Breast epithelium (tissue), 4 donors: ENCODE measurements at places on chromosomes 1 and 21.
A peak's percentile ranks its signal among the peaks of the same experiment; 100 is the strongest.

GRCh38 chr1:11738783-11739182 lies 2.8 kb downstream of the AGTRAP start:
- no peak overlapping the region for H3K4me3 ChIP-seq
- H3K4me1 ChIP-seq, result no peaks in the 10 kb centered on the region
- DNase-seq, result no peak
- no peak overlapping the region for H3K27ac ChIP-seq
- H3K27me3 ChIP-seq, result no peaks in the 10 kb centered on the region

- no peak overlapping the region for H3K27ac ChIP-seq
- no peaks in the 10 kb centered on the region for H3K4me1 ChIP-seq
- no peak overlapping the region for H3K4me3 ChIP-seq
- no peaks in the 10 kb centered on the region for H3K36me3 ChIP-seq
- H3K27me3 ChIP-seq, result no peaks in the 10 kb centered on the region
- DNase-seq, result no peak
Observed at GRCh38 chr1:38740487-38740886, 119.1 kb downstream of the RRAGC start.

- peak overlapping the region; percentile 23 for H3K27ac ChIP-seq
- no peak for DNase-seq
- H3K4me3 ChIP-seq, result no peak overlapping the region
- no peaks in the 10 kb centered on the region for H3K36me3 ChIP-seq
- H3K4me1 ChIP-seq, result no peaks in the 10 kb centered on the region
Observed at GRCh38 chr1:173052681-173053196, 2.0 kb upstream of the TNFSF18 start.

GRCh38 chr1:18480315-18481189 lies at the start of gene KLHDC7A:
Gene KLHDC7A, plus strand, starts transcription at chr1:18480930. Its CDS starts 52 bp downstream, at chr1:18480982.
- H3K36me3 ChIP-seq, result no peaks in the 10 kb centered on the region
- peak; percentile 68 for DNase-seq

DNA sequence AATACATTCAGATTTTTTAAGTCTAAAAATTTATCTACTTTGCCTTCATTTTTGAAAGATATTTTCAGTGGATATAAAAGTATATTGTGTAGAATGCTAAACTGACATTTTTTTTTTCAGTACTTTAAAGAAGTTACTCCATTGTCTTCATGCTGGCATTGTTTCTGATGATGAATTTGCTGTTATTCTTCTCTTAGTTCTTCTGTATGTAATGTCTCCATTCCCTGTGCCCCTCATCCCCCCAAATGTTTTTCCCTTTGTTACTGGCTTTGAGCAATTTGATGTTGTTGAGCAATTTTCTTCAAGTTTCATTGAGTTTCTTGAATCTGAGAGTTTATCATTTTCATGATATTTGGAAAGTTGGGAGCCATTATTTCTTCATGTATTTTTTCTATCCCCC lies 20.8 kb upstream of the VANGL1 start:
- no peak overlapping the region for H3K4me3 ChIP-seq
- no peak overlapping the region for H3K27ac ChIP-seq
- no peak for DNase-seq
- no peaks in the 10 kb centered on the region for H3K4me1 ChIP-seq
- H3K27me3 ChIP-seq, result no peaks in the 10 kb centered on the region

- peaks cover 13% of the 10 kb centered on the region for H3K4me1 ChIP-seq
- peak; percentile 79 for DNase-seq
- H3K36me3 ChIP-seq, result no peaks in the 10 kb centered on the region
- H3K27me3 ChIP-seq, result no peaks in the 10 kb centered on the region
- peak overlapping the region; percentile 93 for H3K4me3 ChIP-seq
Observed at GRCh38 chr1:15833069-15833679, 14.3 kb upstream of the SPEN start.

GRCh38 chr1:102085896-102086295 lies 89.2 kb upstream of the OLFM3 start:
- H3K36me3 ChIP-seq, result no peaks in the 10 kb centered on the region
- no peaks in the 10 kb centered on the region for H3K4me1 ChIP-seq
- DNase-seq, result no peak
- H3K4me3 ChIP-seq, result no peak overlapping the region
- H3K27ac ChIP-seq, result no peak overlapping the region

- DNase-seq, result no peak
- no peak overlapping the region for H3K4me3 ChIP-seq
- no peaks in the 10 kb centered on the region for H3K27me3 ChIP-seq
- H3K27ac ChIP-seq, result no peak overlapping the region
Observed at GRCh38 chr1:168279253-168279652, 1.4 kb upstream of the TBX19 start.

- no peaks in the 10 kb centered on the region for H3K36me3 ChIP-seq
- H3K27me3 ChIP-seq, result no peaks in the 10 kb centered on the region
- H3K4me1 ChIP-seq, result no peaks in the 10 kb centered on the region
- no peak for DNase-seq
Observed at GRCh38 chr1:60133000-60133673, 59.6 kb upstream of the C1orf87 start.

DNA sequence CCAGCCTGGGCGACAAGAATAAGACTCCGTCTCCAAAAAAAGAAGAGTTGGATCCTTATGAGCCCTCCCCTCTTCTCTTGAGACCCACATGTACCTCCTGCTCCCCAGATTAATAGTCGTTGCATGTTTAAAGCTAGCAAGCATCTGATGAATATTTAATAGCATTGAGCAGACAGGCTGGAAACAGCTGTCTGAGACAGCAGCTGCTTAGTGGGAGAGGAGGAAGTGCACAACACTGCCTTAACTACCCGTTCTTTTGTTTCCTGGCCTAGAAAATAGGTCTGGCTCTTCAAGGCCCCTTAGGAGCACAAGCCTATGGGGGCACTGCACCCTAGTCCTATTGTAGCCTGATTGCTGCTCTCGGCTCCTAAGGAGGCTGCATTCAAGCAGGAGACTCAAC lies 17.3 kb upstream of the TMEM39B start:
- no peaks in the 10 kb centered on the region for H3K4me1 ChIP-seq
- H3K27ac ChIP-seq, result no peak overlapping the region
- H3K4me3 ChIP-seq, result no peak overlapping the region
- DNase-seq, result no peak

DNA sequence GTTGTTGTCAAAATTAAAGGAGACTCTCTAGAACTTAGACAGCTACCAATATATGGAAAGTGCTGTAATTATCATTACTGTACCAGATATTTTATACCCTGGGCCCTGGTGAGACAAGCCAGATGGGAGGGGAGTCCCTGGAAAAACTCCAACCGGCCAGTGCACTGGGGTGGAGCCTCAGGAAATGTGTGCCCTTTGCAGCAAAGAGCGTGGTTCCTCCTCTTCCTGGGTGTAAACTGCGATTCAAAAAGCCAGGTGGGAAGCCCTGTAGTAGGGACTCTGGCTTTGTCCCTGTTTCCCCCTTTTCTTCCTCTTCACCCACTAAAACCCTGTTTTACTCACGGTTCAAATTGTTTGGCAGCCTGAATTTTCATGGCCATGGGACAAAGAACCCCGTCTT lies 812.3 kb downstream of the PLA2G4A start:
- H3K27me3 ChIP-seq, result no peaks in the 10 kb centered on the region
- DNase-seq, result no peak
- H3K4me1 ChIP-seq, result no peaks in the 10 kb centered on the region
- no peak overlapping the region for H3K4me3 ChIP-seq
- H3K27ac ChIP-seq, result no peak overlapping the region

- peak overlapping the region; percentile 32 for H3K27ac ChIP-seq
- H3K4me3 ChIP-seq, result no peak overlapping the region
- H3K27me3 ChIP-seq, result no peaks in the 10 kb centered on the region
- H3K4me1 ChIP-seq, result no peaks in the 10 kb centered on the region
- peak; percentile 64 for DNase-seq
Observed at GRCh38 chr1:168098534-168099320, 38.0 kb downstream of the GPR161 start.

- H3K27ac ChIP-seq, result no peak overlapping the region
- no peaks in the 10 kb centered on the region for H3K27me3 ChIP-seq
- H3K36me3 ChIP-seq, result no peaks in the 10 kb centered on the region
- no peak overlapping the region for H3K4me3 ChIP-seq
Observed at GRCh38 chr1:116508085-116508983, 62.5 kb downstream of the CD58 start.

GRCh38 chr1:177800400-177801088 lies 169.3 kb downstream of the SEC16B start:
- DNase-seq, result no peak
- no peaks in the 10 kb centered on the region for H3K36me3 ChIP-seq
- no peak overlapping the region for H3K4me3 ChIP-seq
- H3K27ac ChIP-seq, result no peak overlapping the region

DNA sequence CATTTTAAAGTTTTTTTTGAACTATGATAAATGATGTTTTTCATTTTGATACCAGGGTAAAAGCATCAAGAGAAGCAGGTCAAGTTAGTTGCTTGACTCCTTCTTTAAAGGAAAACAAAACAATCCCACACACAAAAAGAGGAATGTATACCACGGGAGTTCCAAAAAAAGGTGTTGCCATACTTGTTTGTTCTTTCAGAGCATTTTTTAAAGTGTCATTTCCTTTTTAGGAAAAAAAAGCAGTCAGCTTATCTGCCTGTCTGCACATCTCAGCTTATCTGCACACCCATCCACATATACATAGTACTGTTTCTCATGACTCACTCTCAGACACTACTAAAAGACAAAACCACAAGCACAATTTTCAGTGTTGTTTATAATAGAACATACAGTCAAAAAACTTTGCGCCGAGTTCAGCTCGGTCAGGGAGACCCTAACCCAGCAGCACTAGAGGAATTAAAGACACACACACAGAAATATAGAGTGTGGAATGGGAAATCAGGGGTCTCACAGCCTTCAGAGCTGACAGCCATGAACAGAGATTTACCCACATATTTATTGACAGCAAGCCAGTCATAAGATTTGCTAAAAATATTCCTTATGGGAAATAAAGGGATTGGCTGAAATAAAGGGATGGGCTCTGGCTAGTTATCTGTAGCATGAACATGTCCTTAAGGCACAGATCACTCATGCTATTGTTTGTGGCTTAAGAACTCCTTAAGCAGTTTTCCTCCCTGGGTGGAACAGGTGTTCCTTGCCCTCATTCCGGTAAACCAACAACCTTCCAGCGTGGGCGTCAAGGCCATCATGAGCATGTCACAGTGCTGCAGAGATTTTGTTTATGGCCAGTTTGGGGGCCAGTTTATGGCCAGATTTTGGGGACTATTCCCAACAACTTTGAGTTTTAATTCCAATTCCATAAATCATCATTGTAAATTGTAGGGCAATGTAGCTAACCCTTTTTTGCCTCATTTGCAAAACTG lies 11.4 kb upstream of the MNDA start:
- DNase-seq, result no peak
- H3K36me3 ChIP-seq, result no peaks in the 10 kb centered on the region
- no peaks in the 10 kb centered on the region for H3K4me1 ChIP-seq
- H3K27me3 ChIP-seq, result no peaks in the 10 kb centered on the region

GRCh38 chr1:96722958-96723357 lies 1.4 kb downstream of the PTBP2 start:
- no peak for DNase-seq
- H3K36me3 ChIP-seq, result no peaks in the 10 kb centered on the region
- peak overlapping the region; percentile 93 for H3K27ac ChIP-seq
- no peaks in the 10 kb centered on the region for H3K27me3 ChIP-seq
- no peaks in the 10 kb centered on the region for H3K4me1 ChIP-seq

DNA sequence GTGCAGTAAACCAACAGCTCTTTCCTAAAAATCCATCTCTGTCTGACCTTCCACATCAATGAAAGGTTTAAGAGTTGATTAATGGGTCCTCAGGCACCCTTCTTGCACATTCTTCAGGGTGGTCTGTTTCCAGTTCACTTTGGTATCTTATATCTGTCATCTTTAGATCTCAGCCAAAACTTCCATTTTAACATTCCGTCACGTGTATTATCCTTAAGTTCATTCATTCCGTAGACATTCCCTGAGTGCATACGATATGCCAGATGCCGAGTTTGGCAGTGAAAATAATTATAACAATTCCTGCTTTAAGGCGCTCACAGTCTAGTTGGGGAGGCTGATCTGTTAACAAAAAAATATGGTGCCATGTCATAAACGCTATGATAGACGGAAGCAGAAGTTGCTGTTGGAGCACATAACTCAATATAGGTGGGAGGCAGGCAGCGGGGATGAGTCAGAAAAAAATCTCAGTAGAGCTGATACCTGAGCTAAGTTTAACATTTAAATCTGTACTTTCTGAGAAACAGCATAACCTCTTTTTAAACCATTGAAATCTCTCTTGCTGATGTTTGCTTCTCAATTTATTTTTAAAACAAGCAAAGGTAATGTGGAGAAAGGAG lies 59.6 kb upstream of the HOOK1 start:
- H3K4me1 ChIP-seq, result peaks cover 6% of the 10 kb centered on the region
- no peak overlapping the region for H3K4me3 ChIP-seq
- no peaks in the 10 kb centered on the region for H3K36me3 ChIP-seq

DNA sequence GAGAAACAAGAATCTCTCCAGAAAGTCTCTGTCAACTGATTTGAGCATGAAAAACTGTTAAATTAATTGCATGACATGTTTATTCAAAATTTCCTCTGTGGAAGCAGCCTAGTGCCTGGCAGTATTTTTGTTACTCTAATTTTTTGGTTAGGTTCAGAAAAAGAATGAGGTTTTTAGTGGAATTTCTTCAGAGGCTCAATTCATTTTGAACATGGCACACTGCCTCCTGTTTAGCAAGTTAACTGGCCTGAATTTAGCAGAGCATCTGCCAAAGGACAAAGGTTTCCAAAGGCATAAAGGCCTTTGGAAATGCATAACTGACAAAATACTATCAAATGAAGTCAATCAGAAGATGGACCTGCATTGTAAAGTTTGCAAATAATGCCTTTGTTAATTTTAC lies 1326.5 kb downstream of the PLA2G4A start:
- no peaks in the 10 kb centered on the region for H3K27me3 ChIP-seq
- peaks cover 4% of the 10 kb centered on the region for H3K36me3 ChIP-seq
- no peaks in the 10 kb centered on the region for H3K4me1 ChIP-seq
- no peak overlapping the region for H3K27ac ChIP-seq

DNA sequence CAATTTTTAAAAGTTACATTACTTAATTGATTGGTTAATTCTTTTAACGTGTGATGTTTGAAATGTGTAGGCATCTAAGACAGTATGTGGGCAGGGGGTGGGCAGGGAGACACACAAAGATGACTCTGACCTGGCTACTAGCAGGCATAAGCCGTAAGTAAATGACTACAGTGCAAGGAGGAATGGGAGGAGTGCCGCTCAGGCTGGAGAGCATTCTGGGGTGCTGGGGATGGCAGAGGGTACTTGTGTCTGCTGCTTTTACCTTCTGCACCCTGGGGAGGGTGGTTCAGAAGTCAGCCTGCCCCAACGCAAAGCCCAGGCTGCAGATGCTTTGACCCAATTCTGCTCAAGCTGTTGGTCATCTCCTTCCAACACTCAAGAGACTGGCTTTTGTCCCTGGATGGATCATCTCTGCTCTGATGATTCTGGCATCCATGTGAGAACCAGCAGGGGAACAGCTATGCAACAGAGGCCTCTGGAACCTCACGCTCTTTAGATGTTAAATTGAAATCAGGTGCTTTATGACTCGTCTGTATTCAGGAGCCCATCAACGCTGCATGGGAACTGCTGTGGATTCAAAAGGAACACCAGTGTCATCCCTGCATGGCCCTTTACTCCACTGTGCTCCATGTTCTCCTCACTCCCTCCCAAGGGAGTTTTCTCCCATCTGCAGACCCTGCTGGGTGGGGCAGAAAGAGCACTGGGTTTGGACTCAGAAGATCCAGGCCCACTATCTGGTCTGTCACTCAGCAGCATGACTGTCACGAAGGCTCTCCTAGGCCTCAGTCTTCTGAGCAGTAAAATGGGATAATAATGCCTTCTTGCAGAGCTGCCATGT lies 78.8 kb downstream of the FAM78B start:
- H3K4me3 ChIP-seq, result no peak overlapping the region
- H3K27me3 ChIP-seq, result no peaks in the 10 kb centered on the region
- H3K4me1 ChIP-seq, result no peaks in the 10 kb centered on the region
- H3K27ac ChIP-seq, result no peak overlapping the region
- DNase-seq, result no peak
- H3K36me3 ChIP-seq, result no peaks in the 10 kb centered on the region

GRCh38 chr21:46617267-46618051 lies 12.6 kb upstream of the S100B start:
- H3K36me3 ChIP-seq, result no peaks in the 10 kb centered on the region
- no peak overlapping the region for H3K27ac ChIP-seq
- H3K27me3 ChIP-seq, result no peaks in the 10 kb centered on the region
- no peak overlapping the region for H3K4me3 ChIP-seq
- no peaks in the 10 kb centered on the region for H3K4me1 ChIP-seq
